ENCODE measurements at places on chromosomes 11 and 22. TPM values are rescaled to one million over a fixed set of nuclear protein-coding genes. Genes with fewer than 3 reads are reported as not detected.
A peak's percentile ranks its signal among the peaks of the same experiment; 100 is the strongest.

- H3K27ac ChIP-seq = peak overlapping the region; percentile 92
- DNase-seq = no peak
- peaks cover 4% of the 10 kb centered on the region for H3K36me3 ChIP-seq
- peaks cover 19% of the 10 kb centered on the region for H3K4me1 ChIP-seq
- no peak overlapping the region for H3K4me3 ChIP-seq
Observed at GRCh38 chr11:96096360-96096759, 172.5 kb upstream of the MTMR2 start.

DNA sequence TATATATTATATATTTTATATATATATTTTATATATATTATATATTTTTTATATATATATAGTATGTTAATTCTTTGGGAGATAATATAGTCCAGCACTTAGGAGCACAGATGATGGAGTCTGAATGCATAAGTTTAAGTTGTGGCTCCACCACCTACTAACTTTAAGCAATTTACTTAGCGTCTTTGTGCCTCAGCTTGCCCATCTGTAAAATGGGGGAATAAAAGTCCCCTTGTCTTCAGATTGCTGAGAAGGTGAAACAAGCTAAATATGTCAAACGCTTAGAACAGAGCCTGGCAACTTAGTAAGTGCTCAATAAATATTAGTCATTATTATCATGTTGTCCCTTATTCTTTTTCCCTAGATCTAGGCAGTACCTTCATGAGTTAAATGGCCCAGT lies 27.5 kb downstream of the DSCAML1 start:
- peaks cover 2% of the 10 kb centered on the region for H3K4me1 ChIP-seq
- peaks cover 62% of the 10 kb centered on the region for H3K27me3 ChIP-seq
- no peak for DNase-seq
- no peak overlapping the region for H3K4me3 ChIP-seq
- no peaks in the 10 kb centered on the region for H3K36me3 ChIP-seq
- H3K27ac ChIP-seq = no peak overlapping the region

Gene TFIP11
- 104 TPM for total RNA-seq

DNA sequence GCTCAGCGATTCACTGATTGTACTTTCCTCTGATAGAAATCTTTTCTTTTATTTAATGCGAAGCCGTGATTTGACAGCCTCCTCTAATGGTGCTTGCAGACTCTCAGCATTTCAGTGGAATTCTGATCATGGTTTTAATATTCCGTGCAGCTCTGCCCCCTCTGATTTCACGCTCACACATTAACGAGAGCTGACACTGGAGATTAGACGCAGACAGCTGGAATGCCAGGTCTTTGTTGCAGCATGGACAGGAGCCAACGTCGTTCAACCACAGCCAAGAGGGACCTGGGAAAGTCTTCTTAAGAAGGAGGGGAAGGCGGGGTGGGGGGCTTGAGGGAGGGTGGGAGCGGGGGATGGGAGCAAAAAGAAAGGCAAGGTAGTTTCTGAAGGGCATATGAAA lies 186.4 kb downstream of the BLID start:
- H3K4me3 ChIP-seq = no peak overlapping the region
- peaks cover 25% of the 10 kb centered on the region for H3K27me3 ChIP-seq
- H3K4me1 ChIP-seq = no peaks in the 10 kb centered on the region
- H3K36me3 ChIP-seq = no peaks in the 10 kb centered on the region
- H3K27ac ChIP-seq = no peak overlapping the region

- H3K4me1 ChIP-seq = peaks cover 60% of the 10 kb centered on the region
- peak overlapping the region; percentile 96 for H3K27ac ChIP-seq
- no peak for DNase-seq
- H3K27me3 ChIP-seq = no peaks in the 10 kb centered on the region
- H3K4me3 ChIP-seq = no peak overlapping the region
Observed at GRCh38 chr22:19420321-19420720, 11.2 kb downstream of the HIRA start.

- H3K4me3 ChIP-seq = peak overlapping the region; percentile 85
- no peak overlapping the region for H3K27ac ChIP-seq
- peaks cover 23% of the 10 kb centered on the region for H3K4me1 ChIP-seq
- DNase-seq = no peak
Observed at GRCh38 chr22:41911001-41911611, 3.8 kb downstream of the SHISA8 start.

Gene GTSE1
- 0.25 TPM for total RNA-seq

GRCh38 chr11:26225646-26226045 lies 106.3 kb upstream of the ANO3 start:
- H3K4me1 ChIP-seq = no peaks in the 10 kb centered on the region
- H3K4me3 ChIP-seq = no peak overlapping the region
- no peaks in the 10 kb centered on the region for H3K36me3 ChIP-seq
- no peaks in the 10 kb centered on the region for H3K27me3 ChIP-seq
- H3K27ac ChIP-seq = no peak overlapping the region

DNA sequence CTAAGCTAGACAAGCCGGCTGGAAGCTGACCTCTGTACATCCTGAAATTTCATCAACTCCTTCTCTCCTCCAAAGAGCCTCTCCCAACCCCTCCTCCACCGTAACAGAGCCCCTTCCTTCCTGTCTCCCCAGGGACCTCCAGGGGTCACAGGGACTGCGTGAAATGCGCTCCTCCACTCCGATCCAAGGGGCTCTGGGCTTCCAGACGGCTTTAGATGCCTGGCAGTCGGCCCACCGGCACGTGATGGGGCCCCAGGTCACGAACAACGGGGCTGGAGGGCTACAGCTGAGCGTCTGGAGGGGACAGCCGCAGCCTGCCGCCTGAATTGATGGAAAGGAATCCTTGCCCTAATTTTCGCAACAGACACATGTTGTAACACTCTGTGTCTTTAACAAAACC lies 264.1 kb downstream of the MN1 start:
- no peaks in the 10 kb centered on the region for H3K36me3 ChIP-seq
- no peak overlapping the region for H3K27ac ChIP-seq
- no peaks in the 10 kb centered on the region for H3K4me1 ChIP-seq
- no peak for DNase-seq
- H3K27me3 ChIP-seq = peaks cover 15% of the 10 kb centered on the region

DNA sequence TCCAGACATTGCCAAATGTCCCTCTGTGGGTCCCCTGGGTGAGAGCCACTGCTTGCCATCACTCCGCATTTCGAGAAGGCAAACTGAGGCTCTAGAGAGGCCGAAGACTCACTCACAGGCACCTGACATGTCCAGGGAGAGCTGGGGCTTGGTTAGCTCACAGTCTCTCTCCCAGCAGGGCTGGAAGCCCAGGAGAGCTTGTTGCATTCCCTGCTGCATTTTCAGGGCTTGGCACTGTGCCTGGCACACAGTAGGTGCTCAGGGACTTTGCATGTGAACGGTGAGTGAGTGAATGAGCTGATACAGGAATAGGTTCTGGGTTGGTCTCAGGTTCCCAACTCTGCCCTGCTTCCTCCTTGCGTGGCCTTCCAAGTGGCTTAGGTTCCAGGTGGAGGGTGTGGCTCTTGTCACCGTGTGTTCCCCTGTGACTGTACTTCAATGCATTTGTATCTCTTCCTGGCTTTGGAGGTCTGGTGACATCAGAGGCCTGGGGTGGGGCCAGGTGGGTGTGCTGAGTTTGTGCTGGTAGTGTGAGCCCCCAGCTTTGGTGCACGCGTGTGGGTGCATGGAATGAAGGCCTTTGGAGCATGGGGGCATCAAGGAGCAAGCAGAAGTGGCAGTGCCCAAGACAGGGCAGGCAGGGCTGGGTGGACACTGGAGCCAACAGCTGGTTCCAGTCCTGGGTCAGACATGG lies 18.4 kb upstream of the SMIM38 start:
- H3K4me3 ChIP-seq = no peak overlapping the region
- peaks cover 2% of the 10 kb centered on the region for H3K36me3 ChIP-seq
- DNase-seq = no peak
- H3K4me1 ChIP-seq = no peaks in the 10 kb centered on the region
- H3K27ac ChIP-seq = no peak overlapping the region

Gene C22orf15
- 0.81 TPM for total RNA-seq

DNA sequence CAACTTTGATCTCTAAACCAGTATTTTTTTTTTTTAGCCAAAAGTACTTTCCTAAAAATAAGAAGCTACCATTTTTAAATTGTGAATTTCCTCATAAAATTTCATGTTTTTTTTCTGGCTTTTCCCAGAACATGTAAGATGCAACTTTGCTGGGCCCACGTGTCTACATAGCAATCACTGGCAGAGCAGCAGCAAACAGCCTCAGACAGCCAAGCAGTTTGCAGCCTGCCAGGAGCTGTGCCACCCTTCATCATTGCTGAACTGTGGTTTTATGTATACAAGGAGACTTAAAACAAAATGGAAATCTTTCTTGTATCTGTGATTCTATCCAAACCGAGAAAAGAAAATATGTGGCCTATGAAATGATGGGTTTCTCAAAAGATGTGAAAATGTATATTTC lies 110.2 kb downstream of the GRIA4 start:
- H3K27me3 ChIP-seq = peaks cover 15% of the 10 kb centered on the region
- H3K4me3 ChIP-seq = no peak overlapping the region
- H3K4me1 ChIP-seq = no peaks in the 10 kb centered on the region

Gene TLCD5
- 0.10 TPM for total RNA-seq

Gene OR8A1
- not detected for total RNA-seq

- H3K36me3 ChIP-seq = no peaks in the 10 kb centered on the region
- no peaks in the 10 kb centered on the region for H3K4me1 ChIP-seq
- H3K27me3 ChIP-seq = peaks cover 37% of the 10 kb centered on the region
- DNase-seq = no peak
Observed at GRCh38 chr11:92967867-92968266, 1.6 kb upstream of the MTNR1B start.
